ENCODE measurements at places on chromosomes 7 and 10. TPM values are rescaled to one million over a fixed set of nuclear protein-coding genes. Genes with fewer than 3 reads are reported as not detected.
A peak's percentile ranks its signal among the peaks of the same experiment; 100 is the strongest.

The CCL24 gene
- 0.67 TPM for total RNA-seq

GRCh38 chr7:126658684-126659083 is 594.1 kb downstream of the GRM8 start:
- no peak for DNase-seq

- DNase-seq: no peak
Measured at GRCh38 chr7:105268056-105268455, 120.7 kb downstream of the SRPK2 start.

GRCh38 chr10:52703451-52703850 is 69.1 kb downstream of the MBL2 start:
- no peak for DNase-seq

DNA sequence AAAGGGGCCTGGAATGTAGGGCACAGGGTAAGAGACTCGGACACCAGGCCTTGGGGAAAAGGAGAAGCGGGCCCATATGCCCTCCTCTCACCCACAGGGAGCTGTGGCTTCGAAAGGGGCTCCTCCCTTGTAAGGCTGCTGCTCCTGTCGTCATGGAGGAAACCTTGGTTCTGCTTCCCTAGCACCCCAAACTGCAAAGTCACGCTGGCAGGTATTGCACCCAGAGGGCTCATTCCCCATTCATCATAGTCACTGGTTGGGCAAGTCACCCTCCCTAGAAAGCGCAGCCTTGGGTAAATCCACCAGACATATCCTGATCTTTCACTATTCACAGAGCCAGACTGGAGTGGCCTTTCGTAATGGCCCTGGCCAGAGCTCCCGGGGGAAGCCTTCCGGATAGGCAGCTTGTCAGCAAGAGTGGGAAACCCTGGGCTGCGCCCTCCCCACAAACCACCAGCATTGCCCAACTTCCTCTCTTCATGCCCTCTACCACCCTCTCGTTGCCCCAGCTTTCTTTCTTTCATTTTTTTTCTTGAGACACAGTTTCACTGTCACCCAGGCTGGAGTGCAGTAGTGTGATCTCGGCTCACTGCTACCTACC is 121.0 kb downstream of the HIP1 start:
- DNase-seq: peak; percentile 79

DNA sequence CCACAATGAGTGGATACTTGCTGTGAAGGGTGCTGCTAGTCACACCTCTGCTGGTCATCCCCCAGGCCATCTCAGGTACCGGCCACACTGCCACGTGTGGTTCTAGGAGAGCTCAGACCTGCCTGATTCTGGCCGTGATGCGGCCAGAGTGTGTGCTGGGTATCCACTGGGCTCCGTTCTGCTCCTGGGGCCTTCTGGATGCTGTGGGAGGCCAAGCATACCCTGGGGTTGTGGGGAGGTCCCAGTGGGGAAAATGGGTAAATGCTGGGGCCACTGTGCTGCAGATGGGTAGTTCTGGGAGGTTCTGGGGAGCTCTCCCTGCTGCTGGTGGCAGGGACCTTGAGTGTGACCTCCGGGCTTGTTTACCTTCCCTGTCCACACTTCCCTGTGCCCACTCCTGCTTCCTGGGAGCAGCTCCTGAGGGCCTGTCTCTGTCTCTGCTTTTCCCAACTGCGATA is 318.4 kb downstream of the GLRX3 start:
- DNase-seq: no peak
